ENCODE measurements at places on chromosomes 7 and 10.

- DNase-seq = peak; percentile 75
Observed at GRCh38 chr7:157432541-157432956, 95.7 kb downstream of the DNAJB6 start.

DNA sequence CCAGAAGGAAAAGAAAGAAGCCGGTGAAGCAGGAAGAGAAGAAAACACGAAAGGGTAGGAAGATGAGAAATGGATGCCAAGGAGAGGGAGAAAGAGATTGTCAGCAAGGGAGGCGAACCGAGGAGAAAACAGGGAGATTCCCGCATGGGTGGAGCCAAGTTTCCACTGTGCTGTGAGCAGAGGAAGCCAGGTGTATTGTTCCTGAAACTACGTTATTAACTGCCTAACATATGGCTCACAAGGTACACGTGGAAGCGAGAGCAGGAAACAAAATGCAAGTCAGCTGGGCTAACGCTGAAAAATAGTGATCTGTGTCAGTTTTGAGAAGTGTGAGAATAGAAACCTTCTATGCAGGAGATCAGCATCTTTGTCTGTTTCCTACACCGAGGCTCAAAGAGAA, 20.4 kb upstream of the HIPK2 start:
- DNase-seq = no peak

DNA sequence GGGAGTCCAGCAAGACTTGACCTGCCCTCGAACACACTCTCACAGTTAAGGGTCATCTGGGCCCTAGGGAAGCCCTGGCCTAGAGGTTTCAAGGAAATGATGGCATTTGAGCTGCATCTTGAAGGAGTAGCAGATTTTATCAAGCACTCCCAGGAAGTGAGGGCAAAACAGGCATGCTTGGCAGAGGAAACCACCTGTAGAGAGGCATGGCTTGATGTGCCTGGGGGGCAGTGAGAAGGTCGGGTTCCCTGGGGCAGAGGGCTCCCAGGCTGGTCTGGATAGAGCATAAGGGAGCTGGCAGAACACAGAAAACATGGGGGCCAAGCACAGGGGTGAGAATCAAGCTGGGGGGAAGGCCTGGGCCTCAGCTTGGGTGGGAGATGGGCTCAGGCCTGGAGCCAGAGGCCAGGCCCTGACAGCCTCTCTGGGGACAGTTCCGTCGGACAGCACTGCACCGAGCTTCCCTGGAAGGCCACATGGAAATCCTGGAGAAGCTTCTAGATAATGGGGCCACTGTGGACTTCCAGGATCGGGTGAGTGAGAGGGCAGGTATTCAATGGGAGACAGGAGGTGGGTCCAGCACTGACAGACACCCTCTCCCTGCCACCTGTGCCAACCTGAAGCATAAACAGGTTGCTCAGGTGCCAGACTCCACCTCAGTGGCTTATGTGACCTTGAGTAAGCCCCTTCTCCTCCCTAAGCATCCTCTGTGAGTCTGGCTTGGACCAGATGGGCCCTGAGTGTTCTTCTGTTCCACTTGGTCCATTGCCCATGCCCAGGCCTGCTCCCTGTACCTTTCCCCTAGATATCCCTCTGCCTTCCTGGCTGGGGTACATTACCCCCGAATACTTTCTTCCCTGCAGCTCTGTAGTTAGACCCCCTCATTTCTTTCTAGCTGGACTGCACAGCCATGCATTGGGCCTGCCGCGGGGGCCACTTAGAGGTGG, 3.5 kb upstream of the HOGA1 start:
- no peak for DNase-seq

DNA sequence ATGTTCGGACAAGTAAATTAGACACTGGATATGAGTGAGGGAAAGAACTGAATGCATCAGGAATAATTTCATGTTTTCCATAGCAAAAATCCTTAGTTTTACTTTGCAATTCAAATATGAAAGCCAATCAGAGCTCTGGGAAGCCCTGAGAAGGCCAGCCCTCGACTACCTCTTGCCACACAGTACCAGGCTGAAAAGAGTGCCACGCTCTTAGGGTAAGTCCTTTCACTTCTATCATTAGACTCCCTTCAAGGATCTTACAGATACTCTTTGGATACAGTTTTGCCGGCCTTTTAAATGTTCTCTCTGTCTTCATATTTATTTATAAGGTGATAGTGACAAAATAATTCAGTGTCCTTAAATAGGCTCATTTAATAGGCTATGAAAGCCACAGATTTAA, 1.9 kb downstream of the COBL start:
- DNase-seq = no peak

DNA sequence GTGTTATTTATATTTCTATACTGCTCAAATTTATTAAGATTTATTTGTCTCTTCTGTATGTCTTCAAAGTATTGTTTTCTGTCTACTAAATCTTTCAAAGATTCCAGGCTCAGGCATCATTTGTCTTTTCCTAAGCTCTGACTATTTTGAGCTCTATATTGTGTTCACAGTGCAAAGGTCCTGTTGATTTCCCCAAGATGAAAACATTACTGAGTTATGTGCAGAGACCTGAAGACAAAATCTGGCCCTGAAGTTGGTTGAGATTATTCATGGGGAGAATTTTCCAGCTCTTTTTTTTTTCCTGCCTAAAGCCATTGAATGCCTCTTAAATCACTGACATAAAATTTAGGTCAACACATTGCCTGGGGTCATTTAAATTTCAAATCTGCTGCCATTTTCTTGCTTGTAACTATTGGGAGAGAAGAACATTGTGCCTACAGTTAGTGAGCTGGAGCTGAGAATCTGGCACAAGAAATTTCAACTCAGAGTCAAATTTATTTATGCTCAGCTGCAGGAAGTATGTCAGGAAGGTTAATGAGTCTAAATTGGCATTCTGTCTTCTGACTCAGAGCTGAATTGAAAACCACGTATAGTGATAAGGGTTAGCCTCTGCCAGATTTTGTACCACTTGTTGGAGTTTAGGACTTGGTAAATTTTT, 31.6 kb downstream of the CSTF2T start:
- peak; percentile 57 for DNase-seq

- peak; percentile 10 for DNase-seq
Observed at GRCh38 chr7:87354749-87355148, 9.3 kb downstream of the CROT start.

DNA sequence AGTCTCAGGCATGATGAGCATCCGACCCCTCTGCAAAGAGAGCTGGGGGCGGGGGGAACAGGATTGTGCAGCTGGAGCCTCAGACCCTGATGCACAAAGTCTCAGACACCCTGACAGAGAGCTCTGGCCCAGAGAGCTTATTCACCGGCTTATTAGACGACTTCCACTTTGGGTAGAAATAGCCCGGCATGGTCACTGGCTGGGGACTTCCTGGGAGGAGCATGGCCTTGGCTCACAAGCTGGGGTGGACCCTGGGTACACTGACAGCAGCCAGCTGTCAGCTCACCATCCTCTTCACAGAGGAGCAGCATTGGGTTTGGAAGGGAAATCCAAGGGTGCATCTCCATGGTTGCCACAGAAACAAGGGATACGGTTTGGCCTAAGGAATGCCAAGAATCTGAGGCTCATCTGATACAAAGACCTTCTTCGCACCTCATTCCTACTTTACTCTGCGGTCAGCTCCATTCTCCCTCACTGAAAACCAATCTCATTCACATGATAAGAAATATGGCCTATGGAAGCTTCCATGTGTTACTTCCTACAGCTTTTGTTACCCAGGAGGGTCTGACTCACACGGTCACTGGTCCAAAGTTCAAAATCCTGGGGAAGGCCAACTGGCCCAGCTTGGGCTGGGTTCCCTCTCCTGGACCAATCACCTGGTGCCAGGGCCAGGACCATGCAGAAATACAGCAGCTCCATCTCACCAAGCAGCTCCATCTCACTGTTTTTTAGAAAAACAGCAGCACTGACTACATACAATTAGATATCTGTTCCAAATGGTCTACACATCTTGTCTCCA, 25.1 kb downstream of the ZNF467 start:
- DNase-seq = no peak

GRCh38 chr7:87960239-87960638, 26.2 kb downstream of the ADAM22 start:
- no peak for DNase-seq

DNA sequence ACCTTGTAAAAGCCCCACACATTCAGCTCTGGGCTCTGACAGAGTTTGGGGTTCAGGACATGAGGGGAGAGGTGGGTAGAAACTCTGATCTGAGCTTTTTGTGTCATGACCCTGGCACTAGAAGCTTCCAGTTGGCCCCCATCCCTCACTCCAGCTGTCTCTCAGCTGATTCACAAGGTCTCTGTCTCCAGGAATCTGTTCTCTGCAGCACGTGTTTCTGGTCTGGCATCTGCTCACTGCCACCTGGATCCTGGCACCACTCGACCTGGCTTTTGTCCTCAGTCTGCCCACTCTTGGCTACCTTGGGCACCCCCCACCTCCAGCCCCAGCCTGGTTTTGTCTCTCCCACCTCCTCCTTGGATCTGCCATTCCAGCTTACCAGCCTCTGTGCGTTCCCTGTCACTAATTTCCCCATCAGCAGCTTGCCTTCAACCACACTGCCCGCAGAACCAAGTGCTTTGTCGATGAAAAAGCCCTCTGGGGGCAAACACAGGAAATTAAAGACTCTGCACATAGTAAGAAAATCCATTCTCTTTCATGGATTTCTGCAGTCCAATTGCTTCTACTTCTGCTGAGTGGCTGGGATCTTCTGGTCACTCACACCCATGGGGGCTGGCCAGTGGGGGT, 18.3 kb upstream of the ADCYAP1R1 start:
- no peak for DNase-seq

GRCh38 chr7:16055263-16055976, 365.9 kb downstream of the CRPPA start:
- DNase-seq = no peak

GRCh38 chr10:77123330-77123729, 514.3 kb downstream of the KCNMA1 start:
- no peak for DNase-seq

- DNase-seq = no peak
Observed at GRCh38 chr7:156993925-156994235, 16.6 kb downstream of the MNX1 start.

GRCh38 chr10:52903397-52903938, 130.9 kb upstream of the MBL2 start:
- no peak for DNase-seq

GRCh38 chr7:90312745-90313144, 8.4 kb downstream of the FAM237B start:
- peak; percentile 4 for DNase-seq

DNA sequence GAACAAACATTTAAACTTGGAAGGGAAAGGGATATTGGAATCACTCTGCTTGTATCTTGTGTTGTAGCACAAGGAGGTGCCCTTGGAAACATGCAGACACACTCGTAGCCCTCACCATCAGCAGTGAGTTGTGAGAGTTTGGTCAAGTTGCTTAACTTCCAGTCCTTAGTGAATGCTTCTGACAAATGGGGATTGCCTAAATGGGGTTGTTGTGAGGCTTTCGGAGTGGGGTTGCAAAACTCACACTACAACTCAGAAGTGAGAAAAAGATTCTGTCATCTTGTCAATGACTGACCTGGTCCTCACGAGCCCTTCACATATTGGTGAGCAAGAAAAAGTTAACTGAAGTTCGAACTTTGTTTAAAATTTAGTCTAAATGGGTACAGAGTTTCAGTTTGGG, 29.0 kb upstream of the GSDME start:
- no peak for DNase-seq

- DNase-seq = peak; percentile 17
Observed at GRCh38 chr7:120060281-120060680, 212.7 kb upstream of the KCND2 start.

GRCh38 chr7:54774785-54775740, 16.1 kb upstream of the SEC61G start:
- no peak for DNase-seq

DNA sequence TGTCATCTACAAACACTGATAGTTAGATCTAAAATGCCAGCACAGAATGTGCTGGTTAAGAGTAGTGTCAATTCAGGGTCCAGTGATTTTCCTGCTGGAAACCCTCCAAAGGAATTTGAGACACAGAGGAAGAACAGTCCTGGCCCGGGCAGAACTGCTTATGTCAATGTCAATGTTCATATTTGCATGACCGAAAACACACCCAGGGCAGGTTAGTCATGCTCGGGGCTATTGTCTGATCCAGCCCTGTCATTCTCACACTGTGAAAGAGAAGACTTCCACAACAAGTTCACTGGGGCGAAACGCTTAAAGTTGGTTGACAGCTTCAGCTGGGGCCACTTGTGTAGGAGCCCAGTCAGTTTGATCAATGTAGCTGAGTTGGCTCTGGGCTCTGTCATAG, 139.3 kb downstream of the C1GALT1 start:
- no peak for DNase-seq

DNA sequence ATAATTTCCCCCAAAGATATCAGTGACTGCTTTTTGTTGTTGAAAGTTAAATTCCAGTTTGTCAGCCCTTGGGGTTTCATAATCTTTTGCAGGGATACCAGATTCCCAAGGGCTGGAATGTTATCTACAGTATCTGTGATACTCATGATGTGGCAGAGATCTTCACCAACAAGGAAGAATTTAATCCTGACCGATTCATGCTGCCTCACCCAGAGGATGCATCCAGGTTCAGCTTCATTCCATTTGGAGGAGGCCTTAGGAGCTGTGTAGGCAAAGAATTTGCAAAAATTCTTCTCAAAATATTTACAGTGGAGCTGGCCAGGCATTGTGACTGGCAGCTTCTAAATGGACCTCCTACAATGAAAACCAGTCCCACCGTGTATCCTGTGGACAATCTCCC, 3.2 kb downstream of the CYP26A1 start:
- DNase-seq = no peak

DNA sequence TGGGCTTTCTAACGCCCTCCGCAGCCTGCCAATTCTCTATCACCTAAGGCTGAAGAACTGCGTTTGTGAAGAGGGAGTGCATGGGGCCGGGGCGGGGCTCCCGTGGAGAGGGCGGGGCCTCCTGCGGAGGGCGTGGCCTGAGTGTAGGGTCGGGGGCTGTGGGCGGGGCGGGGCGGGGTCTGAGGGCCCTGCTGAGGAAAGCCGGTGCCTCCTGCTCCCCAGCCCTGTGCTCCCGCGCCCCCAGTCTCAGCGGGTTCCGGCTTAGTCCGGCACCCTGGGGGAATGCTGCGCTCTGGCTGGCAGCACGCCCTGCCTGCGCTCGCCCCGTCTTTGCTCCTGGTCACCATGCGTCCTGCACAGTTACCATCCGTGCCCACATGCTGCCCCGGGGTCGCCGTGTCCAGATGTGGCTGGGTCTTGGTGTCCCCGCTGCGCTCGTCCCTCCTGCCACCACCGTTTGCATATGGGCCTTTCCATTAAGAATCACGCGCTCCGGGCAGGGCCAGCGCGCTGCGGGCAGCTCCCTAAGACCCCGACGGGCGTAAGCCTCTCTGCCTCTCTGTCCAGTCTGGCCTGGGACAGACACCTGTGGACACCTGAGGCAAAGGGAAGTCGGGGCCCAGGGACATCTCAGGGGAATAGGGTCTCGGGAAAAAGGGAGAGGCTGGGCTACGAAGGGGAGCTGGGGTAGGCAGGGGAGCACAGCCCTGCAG, 144.0 kb upstream of the RET start:
- no peak for DNase-seq

GRCh38 chr10:5506246-5506645, 6.9 kb upstream of the CALML5 start:
- DNase-seq = no peak

Data from fibroblast of skin of abdomen (primary cell).